ENCODE measurements at places on chromosomes 4 and X. TPM values are rescaled to one million over a fixed set of nuclear protein-coding genes. Genes with fewer than 3 reads are reported as not detected.

ZXDA gene
- total RNA-seq: 8.2 TPM

PPEF2 gene
- not detected for total RNA-seq

SASH3 gene
- not detected for total RNA-seq

TRIM75 gene
- total RNA-seq: not detected

CT45A3 gene
- not detected for total RNA-seq

HSD17B13 gene
- 0.05 TPM for total RNA-seq

All from renal cortical epithelial cell (primary cell).